Activated CD8-positive, alpha-beta memory T cell treated with anti-CD3 and anti-CD28 coated beads for 1 hour (primary cell): ENCODE measurements at places on chromosomes 11 and 22.

DNA sequence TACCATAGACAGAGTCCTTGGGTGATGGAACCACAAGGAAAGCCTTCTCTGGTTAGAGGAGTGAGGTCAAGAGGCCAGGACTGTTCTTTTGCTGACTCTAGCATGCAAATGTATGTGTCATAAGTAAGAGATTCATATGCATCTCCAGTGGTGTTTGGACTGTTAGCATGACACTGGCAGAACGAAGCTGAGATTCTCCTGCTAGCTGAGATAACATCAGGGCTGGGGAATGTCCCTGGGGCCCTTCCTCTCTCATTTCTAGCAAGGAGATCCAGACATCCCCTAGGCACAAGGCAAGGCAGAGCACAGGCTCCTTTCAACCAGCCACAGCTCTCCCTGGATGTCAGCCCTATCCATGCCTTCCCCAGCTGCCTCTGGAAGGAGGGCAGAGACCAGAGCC, 711.3 kb downstream of the OPCML start:
- no peak for DNase-seq

- DNase-seq, result no peak
Measured at GRCh38 chr11:8719721-8720120, 37.1 kb downstream of the RPL27A start.

DNA sequence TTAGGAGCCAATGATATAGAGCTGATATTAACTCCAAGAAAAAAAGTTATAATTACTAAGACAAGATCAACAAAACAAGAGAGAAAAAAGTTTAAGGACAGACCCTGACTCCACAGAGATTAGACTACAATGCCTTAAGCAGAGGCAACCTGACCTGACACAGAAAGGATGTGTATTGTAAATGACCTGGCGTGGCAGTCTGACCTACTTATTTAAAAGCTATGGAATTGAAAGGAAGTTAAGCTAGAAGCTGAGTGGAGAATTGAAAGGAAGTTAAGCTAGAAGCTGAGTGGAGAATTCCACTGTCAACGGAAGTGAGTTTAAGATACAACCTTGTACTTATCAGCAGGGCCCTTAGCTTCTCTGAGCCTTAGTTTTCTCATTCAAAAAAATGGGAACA, 885.4 kb downstream of the OPCML start:
- DNase-seq, result no peak

DNA sequence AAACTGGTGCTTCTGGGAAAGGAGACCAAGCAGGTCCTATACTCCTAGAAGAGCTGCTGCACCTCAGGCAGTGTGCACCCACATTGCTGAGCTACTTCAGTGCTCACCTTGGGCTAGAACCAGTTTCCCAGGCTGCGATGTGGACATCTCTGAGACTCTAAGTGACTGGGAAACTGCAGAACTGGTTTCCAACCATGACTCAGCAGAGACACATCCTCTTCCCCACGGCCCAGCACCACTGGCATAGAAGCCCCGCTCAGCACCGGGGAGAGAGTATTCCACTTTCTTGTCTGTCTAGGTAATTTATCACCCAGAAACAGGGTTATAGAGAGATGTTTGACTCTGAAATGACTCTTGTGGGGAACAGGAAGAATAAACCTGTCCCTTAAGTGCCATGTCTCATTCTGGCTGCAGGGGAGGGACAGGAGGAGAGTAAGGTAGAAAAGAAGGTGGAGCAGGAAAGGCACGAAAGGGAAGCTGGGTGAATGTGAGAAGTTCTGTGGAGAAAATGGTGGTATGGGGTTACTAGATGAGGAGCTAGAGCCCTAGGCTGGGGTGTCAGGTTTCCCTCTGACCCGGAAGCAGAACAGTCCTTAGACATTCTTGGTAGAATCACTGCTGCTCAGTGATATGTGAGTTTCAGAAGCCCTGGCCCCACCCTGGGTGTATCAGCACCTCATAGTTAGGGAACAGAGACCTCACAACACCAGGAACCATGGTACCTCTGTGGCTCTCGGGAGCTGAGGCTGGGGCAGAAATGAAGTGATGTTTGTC, 340.4 kb upstream of the NCAM1 start:
- DNase-seq, result no peak

GRCh38 chr22:45866126-45866645, 110.8 kb downstream of the WNT7B start:
- DNase-seq, result no peak

DNA sequence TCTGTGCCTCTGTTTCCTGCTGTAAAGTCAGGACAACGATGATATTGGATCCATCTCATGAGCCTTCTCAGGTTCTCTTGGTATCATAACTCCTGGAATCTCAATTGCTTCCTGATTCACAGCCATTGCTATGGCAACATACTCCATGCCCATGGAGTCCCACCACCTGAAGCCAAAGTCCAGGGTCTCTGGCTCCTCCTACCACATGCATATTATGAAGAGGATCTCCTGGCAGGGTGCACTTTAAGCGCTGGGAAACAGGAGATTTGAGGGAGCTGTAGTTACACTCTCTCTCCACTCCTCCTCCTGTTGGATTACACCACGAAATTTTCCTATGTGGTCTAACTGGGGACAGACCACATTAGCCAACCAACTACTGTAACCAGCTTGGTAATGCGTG, 130.9 kb upstream of the SEZ6L start:
- no peak for DNase-seq

GRCh38 chr11:72764503-72764902, 12.3 kb upstream of the ARAP1 start:
- no peak for DNase-seq

DNA sequence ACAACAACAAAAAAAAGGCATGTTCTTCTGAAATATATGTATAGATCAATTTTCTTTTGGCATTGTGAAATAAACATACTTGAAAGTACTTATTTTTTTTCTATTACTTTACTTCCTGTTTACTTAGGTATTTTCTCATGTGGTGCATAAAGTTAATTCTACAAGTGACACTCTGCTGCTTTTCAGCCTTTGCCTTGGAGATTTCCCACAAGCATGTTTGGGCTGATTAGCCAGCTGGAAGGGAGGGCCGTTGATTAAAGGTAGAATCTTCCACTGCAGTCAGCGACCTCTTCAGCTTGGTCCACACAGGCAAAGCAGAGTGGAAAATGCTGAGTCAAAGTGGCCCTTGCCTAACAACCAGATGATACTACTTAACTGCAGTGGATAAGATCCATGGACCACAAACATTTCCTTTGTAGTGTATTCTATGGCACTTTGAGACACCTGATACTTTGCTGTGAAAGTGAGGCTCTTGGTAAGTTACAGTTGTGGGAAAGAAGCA, 176.0 kb downstream of the ARHGAP42 start:
- DNase-seq, result no peak

DNA sequence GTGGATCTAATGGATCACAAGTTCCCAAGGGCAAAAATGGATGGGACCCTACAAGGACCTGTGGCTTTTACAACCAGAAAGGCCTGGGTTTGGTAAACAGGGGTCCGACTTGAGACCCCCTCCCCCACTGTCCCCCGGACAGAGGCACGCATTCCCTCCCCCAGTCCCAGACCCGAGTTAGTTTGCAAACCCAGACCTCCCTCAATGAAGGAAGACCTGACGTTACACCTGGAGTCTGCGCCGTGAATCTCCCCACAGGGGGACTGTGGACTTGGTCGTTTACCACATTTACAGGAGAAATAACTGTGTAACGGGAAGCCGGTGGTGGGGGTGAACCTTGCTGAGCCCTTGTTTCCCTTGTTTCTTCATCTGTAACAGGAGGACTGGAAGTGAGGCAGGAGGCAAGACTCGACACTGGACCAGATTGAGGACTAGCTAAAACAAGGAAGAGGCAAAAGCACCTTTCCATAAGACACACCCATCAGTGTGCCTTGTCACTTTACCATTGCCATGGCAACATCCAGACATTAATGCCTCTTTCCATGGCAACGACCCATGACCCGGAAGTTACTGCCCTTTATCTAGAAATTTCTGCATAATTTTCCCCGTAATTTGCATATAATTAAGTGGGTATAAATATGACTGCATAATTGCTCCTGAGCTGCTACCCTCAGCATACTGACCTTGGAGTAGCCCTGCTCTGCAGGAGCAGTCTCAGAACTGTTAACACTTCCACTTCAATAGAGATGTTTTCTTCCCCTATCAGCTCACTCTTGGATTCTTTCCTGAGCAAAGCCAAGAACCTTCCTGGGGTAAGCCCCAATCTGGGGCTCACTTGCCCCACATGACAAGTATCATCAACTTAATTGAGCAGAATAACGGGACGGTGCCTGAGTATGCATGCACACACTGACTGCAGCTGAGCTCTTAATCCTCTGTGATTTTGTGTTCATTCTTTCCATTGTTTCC, 25.4 kb downstream of the PDGFB start:
- no peak for DNase-seq

- no peak for DNase-seq
Measured at GRCh38 chr11:68936358-68936636, 32.6 kb downstream of the IGHMBP2 start.

DNA sequence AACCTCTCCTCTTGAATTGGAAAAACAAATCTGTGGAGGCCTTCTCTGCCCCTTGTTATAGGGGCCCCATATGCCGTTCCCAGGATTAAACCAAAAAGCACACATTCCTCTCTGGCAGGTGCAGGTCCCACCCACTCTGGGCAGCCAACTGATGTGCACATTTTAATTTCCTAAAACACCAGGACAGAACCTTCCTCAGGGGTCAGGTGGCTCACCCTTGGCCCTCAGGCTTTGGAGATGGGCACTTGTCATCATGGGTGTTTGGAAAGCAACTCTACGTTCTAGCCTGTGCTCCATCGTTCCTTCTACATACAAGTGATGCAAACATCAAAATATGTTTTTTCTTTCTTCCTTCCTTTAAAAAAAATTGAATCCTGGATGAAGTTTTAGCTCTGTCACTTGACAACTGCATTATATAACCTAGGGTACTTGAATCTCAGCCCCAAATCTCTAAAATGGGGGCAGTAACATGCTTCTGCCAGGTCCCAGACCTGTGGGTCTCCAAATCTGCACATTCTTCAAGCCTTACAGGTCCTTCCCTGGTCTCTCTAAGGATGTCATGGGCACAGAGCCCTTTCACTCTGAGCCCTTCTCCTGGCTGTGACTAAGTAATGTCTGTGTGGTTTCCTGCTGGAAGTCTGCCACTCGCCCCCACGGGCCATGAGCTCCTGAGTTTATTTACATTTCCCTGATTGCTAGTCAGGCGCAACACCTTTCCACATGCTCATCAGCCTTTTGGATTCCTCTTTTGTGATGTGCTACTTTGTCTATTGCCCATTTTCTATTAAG, 43.8 kb downstream of the KCNQ1OT1 start:
- no peak for DNase-seq

GRCh38 chr11:132472411-132473172, 1059.7 kb downstream of the OPCML start:
- DNase-seq, result no peak

GRCh38 chr11:12689029-12689755, 15.0 kb downstream of the TEAD1 start:
- no peak for DNase-seq

DNA sequence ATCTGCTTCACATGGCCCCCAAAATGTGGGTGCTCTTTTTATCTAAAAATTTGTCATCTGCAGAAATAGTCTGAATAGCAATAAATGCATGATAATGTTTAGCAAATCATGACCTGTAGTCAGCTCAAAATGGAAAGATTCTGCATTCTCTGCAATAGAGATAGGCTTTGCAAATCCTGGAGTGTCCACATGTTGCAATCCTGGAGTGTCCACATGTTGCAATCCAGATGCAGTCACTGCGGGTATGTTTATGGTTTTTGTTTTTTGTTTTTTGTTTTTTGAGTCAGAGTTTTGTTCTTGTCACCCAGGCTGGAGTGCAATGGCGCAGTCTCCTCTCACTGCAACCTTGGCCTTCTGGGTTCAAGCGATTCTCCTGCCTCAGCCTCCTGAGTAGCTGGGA, 20.2 kb upstream of the LRRC32 start:
- DNase-seq, result no peak

DNA sequence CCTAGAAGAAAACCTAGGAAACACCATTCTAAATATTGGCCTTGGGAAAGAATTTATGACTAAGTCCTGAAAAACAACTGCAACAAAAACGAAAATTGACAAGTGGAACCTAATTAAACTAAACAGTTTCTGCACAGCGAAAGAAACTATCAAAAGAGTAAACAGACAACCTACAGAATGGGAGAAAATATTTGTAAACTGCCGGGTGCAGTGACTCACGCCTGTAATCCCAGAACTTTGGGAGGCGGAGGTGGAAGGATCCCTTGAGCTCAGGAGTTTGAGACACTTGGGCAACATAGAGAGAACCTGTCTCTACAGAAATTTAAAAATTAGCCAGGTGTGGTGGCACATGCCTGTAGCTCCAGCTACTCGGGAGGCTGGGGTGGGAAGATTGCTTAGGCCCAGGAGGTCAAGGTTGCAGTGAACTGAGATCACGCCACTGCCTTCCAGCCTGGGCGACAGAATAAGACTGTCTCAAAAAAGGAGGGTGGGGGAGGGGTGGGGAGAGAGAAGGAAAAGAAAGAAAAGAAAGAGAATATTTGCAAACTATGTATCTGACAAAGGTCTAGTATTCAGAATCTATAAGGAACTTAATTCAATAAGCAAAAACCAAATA, 14.0 kb downstream of the OR2AT4 start:
- no peak for DNase-seq

DNA sequence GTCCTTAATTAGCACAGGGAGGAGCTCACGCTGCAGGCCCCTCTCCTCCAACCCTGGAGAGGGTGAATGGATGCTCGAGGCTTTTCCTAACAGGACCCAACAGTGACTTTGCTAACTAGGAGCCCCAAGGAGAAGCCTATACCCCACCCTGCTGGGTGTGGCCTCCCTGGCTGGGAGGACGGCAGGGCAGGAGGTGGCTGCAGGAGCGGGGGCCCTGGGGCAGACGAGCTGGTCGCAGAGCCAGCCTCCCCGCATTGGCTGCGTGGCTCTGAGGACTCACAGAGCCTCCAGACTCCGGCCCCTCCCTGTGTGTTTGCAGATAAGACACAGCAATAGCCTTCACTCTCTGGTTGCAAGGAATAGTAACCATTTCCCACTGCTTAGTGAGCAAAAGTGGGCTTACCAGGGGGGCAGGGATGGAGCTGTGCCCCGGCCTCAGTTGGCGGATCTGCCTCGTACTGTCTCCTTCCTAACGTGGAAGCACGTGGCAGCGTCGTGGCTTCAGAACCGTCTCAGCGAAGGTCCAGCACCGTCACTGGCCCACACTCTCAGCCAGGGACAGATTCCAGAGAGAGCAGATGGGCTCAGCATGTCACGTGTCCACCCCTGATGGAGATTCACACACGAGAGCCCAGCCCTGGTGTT, 1087.5 kb downstream of the BRD1 start:
- no peak for DNase-seq

- DNase-seq, result no peak
Measured at GRCh38 chr11:111514216-111515031, at the start of gene HOATZ. Gene HOATZ, plus strand, starts transcription at chr11:111514778. Its CDS starts 7 bp downstream, at chr11:111514785.

GRCh38 chr11:252666-253065, 15.9 kb downstream of the PSMD13 start:
- DNase-seq, result no peak

DNA sequence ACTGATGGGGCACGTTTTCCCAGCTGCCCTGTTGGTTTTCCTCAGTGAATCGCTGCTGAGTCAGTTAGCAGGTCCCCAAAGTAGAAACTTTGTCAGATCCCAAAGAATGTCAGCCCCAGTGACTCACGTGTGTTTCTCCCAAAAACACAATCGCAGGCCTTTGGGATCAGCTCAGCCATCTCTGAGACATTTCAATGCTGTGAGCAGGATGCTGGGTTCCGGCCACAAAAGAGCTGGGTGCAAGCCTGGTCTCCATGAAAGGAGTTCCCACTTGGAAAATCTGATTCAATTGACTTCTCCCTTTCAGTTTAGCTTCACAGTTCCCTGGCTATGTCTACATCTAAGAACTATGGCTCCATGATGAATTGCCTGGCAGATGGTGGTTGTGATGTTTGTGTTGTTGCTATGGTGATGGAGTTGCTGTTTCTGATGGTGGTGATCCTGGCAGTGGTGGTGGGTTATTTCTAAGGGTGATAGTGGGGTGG, 28.0 kb downstream of the MYEOV start:
- no peak for DNase-seq
